ENCODE measurements at places on chromosomes 6 and 20. TPM values are rescaled to one million over a fixed set of nuclear protein-coding genes. Genes with fewer than 3 reads are reported as not detected.

- DNase-seq: no peak
Observed at GRCh38 chr6:170524172-170524502, 29.0 kb downstream of the PSMB1 start.

DNA sequence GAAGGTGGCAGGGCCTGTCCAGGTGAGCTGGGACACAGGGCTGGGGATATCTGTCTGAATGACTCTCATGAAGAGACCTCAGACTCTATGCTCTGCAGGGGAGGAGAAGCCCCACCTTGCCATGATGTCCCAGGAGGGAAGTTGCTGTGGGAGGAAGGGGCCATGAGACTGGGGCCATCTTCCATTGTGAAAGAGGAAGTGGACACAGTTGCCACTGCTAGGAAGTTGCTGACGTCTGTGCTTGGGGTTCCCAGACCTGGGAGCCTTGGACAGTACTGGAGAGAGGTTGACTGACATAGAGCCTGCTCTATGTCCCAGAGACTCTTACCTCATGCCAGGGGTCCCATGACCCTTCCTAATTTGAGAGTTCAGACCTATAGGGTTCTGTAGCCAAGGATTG, 24.5 kb downstream of the SIRPB1 start:
- no peak for DNase-seq

GRCh38 chr20:848193-848592, 14.7 kb downstream of the FAM110A start:
- no peak for DNase-seq

DNA sequence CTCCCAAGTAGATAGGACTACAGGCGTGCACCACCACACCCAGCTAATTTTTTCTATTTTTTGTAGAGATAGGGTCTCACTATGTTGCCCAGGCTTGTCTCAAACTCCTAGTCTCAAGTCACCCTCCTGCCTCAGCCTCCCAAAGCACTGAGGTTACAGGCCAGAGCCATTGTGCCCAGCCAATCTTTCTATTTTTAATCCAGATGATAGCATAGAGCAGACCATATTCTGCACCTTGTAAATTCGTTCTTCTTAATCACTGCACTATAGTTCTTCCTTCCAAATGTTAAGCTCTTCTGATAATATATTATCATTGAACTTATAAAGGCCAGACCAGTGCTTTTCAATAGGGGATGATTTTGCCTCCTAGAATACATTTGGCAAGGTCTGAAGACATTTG, 24.0 kb upstream of the CNKSR3 start:
- no peak for DNase-seq

TMEM244 gene
- total RNA-seq: 0.87 TPM

GRCh38 chr20:51354769-51355319, 187.7 kb downstream of the NFATC2 start:
- DNase-seq: no peak

IRF4 gene
- 8.6 TPM for total RNA-seq

- DNase-seq: no peak
Observed at GRCh38 chr6:25488156-25488555, 163.9 kb upstream of the SCGN start.

SAMD5 gene
- total RNA-seq: not detected

DNA sequence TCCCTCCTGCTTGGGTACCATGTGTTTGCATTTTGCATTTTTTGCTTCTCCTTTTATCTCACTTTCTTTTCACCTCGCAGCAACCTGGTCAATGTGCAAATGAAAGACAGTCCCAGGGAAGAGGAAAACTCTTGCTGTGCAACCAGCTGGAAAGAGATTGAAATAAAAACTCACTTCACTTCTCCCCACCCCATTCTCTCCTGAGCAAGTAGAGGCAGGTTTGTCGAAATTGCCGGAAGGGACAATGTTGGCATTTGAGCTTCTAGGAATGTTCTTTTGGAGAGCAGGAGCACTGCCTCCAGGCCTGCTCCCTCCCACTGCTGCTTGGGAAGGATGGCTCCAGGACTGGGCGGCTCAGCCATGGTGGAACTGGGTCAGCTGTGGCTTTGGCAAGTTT, 30.6 kb downstream of the KCNG1 start:
- no peak for DNase-seq

DNA sequence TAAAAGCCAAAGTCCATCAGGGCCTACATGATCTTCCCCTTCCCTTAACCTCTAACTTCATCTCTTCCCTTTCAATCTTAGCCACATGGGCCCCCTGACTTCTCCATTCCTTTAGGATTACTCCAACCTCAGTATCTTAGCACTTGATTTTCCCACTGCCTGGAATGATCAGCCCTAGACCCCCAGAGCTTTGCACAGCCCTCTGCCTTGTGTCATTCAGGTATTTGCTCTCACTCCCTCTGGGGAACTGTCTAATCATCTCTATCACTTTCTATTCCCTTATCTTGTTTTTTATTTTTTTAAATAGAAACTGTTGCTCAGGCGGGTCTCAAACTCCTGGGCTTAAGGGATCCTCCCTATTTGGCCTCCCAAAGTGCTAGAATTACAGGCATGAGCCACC, 13.3 kb upstream of the ZNFX1 start:
- no peak for DNase-seq

TCF21 gene
- total RNA-seq: not detected

DNA sequence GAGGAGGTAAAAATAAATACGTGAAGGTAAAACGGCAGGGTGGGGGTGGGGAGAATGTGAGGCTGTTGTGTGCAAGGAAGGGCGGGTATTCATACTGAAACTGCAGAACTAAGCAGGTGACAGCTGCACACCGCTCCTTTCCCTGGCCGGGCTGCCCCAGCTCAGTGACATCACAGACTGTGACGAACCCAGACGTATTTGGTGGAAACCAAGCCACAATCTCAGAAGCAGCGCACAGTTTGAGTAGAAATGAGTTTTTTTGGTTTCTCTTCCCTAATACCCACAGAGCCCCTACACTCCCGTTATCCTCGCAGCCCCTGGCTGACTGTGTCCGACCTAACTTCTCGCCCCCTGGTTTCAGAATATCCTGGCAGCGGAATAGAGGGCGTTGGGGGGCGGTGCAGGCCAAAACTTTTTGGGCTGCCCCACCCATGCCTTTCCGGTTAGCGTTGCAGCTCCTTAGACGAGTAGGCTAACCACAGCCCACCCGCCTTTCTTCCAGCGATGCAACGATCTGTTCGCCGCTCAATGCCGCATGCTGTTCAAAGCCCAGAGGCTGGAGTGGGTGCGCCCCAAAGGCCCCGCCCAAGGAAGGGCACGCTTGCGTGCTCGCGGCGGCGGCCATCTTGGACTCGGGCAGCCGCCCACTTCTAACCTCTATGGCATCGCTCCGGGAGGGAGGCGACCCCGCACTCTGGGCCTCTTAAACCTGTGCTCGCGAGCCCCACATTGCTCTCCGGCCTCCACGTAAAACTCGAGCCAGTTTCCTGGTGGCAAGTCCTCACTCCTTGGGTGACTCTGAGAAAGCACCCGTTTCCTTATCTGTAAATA, 9.1 kb downstream of the BAK1 start:
- peak; percentile 96 for DNase-seq

DNA sequence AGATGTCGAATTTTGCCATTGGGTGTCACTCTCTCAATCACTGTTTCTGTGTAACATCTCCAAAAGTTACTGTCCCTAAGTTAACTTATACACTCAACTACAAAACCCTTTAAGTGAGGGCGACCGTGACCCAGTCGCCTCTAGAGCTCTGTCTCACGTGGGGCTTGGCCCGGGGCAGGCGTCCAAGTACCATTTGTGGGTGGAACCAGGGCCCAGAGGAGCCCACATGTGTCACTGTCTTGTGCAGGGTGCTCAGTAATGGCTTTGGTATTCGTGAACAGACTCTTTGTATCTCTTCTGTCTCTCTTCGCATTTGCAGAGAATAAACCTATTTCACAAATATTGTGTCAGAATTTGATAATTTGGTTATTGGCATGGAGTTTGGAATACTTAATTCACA, 109.9 kb upstream of the THBS2 start:
- DNase-seq: no peak

DNA sequence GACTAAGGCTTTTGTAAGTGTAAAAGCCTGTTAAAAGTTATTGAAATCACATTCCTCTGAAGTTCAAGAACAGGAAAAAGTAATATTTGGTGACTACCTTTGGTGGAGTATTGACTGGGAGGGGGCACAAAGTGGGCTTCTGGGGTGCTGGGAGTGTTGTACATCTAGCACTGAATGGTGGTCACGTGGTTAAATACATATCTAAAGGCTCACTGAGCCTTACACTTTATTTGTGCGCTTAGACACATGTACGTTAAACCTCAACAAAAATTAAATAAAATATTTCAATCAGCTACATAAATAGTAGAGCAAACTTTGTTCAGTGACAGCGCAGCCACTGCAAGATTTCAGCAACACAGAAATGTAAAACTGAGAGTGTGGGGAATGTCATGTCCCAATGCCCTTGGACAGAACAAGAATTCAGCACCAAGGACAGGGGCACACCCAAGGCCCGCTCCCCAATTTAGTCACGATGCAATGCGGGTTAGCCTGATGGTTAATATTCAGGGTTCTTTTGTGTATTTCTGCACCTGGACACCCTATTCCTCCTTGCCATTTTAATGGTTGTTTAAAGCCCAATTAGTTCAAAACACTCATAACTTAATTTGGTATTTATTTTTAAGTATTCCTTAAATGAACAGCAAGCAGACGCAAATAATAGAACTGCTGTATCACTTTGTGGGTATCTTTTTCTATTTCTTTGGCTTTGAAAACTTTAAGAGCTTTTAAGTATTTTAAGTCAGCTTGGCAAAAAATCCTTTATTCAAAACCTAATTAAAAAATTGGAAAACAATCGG, 37.4 kb downstream of the ANGPT4 start:
- no peak for DNase-seq

PCK1 gene
- total RNA-seq: not detected

GABRR1 gene
- total RNA-seq: not detected

DNA sequence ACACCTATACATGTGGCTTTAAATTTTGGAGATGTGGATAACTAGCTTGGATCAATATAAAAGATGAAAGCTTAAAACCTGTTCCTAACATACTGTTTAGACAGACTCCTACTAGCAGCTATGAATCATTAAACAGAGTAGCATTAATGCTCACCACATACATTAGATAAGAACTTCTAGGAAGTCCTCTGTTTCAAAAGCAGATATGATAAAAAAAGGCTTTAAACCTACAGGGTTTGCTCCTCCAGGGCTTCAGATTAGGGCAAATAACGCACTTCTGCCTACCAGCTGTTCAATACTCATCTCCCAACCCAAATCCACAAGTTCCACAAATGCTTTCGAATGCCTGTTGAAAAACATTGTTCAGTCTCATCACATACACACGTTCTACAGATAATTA, 1.5 kb downstream of the REPS1 start:
- DNase-seq: no peak

GRCh38 chr6:114063956-114064355, 93.0 kb upstream of the HDAC2 start:
- DNase-seq: no peak

PRICKLE4 gene
- total RNA-seq: not detected

CASP8AP2 gene
- total RNA-seq: 61.7 TPM

- no peak for DNase-seq
Observed at GRCh38 chr6:26156850-26157250, 69.6 kb downstream of the HFE start.

Measured in CD4-positive, alpha-beta memory T cell (primary cell).